ENCODE measurements at places on chromosomes 11 and 22.

GRCh38 chr11:47466701-47467250 is 17.8 kb upstream of the RAPSN start:
- DNase-seq, result no peak

GRCh38 chr22:20173772-20174171 is 22.9 kb upstream of the CCDC188 start:
- DNase-seq, result no peak

DNA sequence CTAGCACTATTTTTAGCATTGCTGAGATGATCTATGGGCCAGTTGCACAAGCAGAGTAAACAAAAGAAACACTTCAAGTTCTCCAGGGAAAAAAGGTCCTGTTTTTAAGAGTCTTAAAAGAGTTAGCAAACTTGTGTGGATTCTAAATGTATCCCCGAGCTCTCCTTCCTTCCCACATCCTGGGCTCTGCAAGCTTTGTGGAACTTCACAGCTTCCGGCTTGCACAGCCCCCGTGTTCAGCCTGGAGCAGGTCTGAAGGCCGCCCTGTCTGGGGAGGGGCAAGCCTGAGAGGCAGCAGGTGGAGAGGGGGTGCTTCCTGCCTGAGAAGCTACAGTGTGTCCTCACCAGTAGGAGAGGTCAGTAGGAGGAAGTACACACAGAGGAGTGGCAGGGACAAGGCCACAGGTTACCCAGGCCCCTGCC is 35.1 kb upstream of the SUSD2 start:
- DNase-seq, result peak; percentile 52

DNA sequence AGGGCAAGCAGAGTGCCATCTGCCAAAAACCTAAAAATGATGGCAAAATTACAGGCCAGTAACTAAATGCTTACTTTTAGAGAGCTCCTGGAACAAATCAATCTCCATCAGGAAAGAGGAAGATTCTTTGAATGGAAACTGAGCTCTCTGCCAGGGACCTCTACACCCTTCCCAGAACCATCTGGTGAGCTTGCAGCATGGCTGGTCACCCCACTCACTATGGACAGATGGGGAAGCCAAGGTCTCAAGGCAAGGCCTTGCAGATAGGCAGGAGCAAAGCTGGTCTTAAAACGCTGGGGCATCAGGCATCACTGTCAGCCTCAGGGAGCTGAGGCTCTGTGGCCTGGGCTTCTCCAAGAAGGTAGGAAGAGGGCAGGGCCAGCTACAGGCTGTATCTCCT is 36.2 kb downstream of the SERGEF start:
- DNase-seq, result no peak

DNA sequence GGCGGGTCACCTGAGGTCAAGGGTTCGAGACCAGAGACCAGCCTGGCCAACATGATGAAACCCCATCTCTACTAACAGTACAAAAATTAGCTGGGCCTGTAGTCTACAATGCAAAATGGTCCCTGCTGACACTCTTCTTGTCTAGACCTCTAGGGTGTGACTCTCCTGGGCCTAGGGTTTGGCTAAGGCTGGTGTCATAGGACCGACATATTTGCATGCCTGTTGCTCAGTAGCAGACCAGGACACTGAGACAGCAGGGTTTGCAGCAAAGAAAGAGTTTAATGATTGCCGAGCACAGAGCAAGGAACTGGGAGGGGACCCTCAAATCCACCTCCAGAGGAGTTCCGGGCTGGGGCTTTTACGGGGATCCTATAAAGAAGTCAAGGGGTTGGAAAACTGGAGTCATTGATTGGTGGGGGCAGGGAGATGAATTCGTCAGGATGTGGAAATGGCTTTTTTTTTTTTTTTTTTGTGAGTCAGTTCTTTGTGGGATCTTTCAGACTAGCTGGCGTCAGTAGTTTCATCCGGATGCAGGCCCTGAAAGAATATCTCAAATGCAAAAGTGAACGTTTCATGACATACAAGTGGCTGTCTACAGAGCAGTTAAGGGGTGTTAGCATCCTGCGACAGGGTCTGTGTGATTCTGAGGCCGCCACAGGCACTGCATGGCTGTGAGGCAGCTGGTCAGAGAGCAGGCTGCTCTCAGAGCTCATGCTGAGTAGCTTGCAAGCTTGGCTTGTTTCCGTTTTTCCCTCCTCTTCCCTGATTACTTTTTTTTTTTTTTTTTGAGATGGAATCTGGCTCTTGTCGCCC is 27.2 kb upstream of the A4GALT start:
- DNase-seq, result no peak

DNA sequence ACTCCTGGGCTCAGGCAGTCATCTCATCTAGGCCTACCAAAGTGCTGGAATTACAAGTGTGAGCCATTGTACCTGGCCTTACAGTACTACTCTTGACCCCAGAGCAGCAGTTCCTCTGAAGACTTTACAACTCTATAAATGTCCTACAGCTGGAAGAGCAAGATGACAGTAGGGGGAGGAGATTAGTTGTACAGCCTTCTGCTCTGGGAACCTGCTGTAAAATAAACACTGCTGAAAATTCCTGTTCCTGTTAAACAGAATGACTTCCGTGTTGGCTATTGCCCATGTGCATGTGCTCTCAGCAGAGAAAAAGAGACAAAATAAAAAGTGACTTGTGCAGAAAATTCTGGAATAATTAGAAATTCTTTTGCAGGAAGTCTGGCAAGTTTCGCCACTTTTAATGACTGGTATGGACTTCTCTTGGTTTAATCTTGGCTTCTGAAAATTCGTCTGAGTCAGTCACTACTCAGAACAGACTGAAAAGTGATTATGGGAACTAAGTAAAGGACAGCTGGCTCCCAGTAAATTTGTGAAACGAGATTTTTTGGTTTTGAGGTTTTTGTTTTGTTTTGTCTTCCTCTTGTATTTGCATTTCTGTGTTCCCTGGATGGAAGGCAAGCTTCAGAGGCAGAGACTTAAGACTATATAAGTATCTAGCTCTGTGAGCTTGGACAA is 955.7 kb downstream of the DLG2 start:
- no peak for DNase-seq

Measured in SIG-M5 (cell line).